Vagina (tissue), 2 donors: ENCODE measurements at places on chromosomes 16 and 17.

DNA sequence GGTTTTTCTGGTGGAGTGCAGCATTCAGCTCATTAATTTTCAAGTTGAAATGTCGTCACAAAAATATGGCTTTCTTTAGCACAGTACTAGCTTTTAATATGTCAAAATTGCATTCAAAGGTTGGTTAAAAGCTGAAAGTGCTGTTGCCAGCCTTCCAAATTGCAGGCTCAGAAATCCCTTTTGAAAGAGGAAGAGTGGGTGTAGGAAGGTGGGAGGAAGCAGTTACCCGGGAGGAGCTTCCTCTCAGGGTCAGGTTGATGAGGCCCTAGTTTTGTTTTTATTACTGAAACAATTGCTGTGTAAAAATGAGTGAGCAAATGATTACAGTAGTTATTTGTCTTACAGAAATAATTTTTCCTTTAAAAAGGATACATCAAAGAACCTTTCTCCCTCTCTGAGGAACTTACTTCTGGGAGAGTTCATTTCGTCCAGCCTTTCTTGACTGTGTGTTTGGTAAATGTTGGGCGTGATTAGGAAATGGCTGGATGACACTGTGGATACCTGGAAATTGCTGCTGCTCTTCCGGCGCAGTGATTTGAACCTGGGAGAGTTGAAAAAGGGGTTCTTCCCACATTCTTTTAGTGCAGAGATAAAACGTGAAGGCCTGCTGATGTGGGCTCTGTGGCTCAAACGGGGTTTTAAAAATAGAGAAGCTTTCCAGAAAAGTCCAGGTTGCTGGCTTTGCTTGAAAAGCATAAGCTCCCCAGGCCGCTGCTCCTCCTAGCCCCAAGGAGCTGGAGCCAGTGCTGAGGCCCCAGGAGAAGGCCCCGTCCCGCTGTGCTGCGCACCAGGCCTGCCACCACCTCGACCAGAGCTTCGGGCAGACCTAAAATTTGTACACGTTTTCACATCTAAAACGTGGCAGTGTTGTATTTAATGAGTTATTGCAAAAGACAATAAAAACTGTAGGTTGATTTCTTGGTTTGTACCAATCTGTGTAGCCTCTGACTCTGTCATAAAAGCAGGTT lies 41.7 kb downstream of the SEC14L1 start:
- no peak for DNase-seq

DNA sequence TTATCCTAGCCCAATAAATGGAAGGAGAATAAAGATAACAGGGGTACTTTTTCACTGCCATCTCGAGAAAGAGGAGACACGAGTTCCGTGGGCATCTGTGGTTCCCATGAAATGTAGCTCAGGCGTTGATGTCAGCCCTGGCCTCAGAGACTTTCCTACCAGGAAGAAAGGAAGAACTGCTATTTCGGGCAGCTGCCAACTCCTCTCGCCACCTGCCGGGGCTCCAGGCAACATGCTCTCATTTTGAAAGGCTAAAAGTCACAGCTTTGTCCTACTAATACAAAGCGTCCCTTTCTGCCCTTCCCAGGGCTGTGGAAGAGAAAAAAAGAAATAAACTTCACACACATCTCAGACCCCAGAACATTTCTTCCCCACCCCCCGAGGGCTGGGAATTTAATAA lies 65.8 kb downstream of the DHRS7C start:
- no peak for DNase-seq

DNA sequence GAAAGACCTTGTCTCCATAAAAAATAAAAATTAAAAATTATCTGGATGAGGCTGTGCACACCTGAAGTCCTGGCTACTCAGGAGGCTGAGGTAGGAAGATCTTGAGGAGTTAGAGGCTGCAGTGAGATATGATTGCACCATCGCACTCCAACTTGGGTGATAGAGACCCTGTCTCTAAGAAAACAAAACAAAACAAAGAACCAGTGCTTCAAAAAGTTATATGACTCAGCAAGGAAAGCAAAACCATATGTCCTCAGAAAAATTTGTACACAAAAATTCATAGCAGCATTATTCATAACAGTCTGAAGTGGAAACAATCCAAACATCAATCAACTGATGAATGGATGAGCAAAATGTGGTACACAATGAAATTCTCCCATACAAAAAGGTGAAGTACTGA lies 48.9 kb downstream of the SLFN5 start:
- no peak for DNase-seq

GRCh38 chr17:81020767-81021497 lies 14.0 kb upstream of the BAIAP2 start:
- no peak for DNase-seq

GRCh38 chr17:32525122-32525521 lies 38.3 kb downstream of the CDK5R1 start:
- DNase-seq, result no peak

DNA sequence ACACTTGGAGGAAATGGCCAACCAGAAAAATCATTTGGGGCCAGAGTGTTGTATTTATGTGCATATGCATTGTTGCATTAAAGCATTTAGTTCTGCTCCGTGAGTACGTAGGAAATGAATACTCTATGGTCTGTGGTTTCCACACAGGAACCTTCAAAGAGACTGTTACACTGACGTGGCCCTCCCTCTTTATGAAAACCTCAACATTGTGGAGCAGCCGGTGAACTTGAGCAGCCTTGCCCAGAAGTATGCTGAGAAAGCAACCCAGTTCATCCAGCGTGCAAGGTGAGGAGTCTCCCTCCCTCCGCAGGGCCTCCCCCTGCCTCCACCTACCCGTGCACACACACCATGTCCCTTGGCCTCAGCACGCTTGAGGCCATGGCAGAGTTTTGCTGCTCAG lies 65.2 kb downstream of the ARSG start:
- no peak for DNase-seq

DNA sequence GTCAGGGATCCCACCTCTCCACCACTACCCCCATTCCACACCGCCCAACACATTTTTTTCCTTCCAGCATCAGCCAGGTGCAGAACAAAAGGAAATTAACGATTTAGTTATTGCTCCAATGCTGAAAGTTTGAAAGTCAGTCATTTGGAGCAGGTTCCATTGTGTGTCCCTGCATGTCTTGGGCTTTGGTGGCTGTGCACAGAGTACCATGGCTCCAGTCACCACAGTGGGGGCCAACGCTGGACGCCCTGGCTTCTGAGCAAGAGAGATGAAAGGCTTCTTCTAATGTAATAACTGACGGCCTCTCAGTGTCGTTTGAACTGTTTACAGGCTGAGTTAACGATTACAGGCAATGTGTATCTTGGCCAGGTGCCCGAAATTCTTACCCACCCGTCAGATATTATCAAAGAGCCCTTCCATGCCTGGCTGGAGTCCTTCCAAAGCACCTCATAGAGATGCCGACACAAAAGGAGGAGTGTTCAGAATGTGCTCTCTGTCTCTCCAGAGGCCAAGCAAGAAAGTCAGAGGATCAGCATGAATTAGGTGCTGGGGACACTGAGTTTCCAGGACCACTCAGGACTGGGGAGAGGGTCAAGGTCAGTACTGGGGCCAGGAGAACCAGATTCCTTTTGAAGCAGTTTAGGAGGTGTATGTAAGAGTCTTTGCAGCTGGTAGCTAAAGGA lies 25.9 kb downstream of the RNF43 start:
- DNase-seq, result no peak

- no peak for DNase-seq
Observed at GRCh38 chr17:77118251-77118928, 22.4 kb upstream of the SEC14L1 start.

- DNase-seq, result no peak
Observed at GRCh38 chr17:16491131-16491702, 776 bp downstream of the LRRC75A start.

GRCh38 chr16:80670170-80670865 lies 129.5 kb downstream of the DYNLRB2 start:
- no peak for DNase-seq

GRCh38 chr17:79835470-79835899 lies 3.8 kb downstream of the CBX4 start:
- no peak for DNase-seq

- DNase-seq, result peak; percentile 64
Observed at GRCh38 chr16:9360075-9360474, 268.6 kb downstream of the HAPSTR1 start.

DNA sequence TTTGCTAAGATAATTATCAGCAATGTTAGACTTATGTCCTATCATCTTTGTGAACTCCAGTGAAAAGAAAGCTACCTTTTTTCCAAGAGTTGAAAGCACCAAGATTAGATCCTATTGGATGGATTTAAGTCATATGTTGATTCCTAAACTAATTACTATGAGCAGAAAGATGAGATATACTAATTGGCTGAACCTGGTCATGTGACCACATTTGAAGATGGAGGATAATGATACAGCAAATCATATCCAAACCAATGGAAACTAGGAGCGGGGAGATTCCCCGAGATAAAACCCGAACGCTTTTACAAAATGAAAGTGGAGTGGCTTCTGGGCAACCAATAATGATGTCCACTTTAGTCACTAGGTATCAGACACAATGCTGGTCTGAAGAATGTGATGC lies 1060.2 kb upstream of the EEF2KMT start:
- peak; percentile 27 for DNase-seq

GRCh38 chr17:49213399-49213798 lies 2.9 kb downstream of the ABI3 start:
- DNase-seq, result no peak

DNA sequence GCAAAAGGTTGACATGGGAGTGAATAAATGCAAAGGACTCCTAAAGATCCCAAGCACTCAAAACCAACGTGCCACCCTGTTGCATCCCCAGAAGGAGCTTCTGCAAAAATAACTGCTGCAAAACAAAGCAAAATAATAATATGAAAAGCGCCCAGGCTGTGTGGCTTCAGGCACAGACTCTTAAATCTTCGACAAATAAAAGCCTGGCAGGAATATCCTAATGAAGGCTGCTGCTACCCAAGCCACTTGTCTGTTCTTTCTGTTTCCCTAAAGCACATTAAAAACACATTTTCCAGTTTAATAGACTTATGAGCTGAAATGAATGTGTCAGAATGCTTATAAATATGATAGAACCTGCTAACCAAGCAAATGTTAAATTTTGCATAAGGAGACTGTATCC lies 154.0 kb downstream of the SLC39A11 start:
- no peak for DNase-seq

- no peak for DNase-seq
Observed at GRCh38 chr17:36048066-36048465, 16.0 kb upstream of the CCL18 start.

GRCh38 chr16:81798311-81799137 lies 19.4 kb downstream of the PLCG2 start:
- no peak for DNase-seq

GRCh38 chr17:1764284-1764683 lies 2.4 kb downstream of the SERPINF1 start:
- DNase-seq, result no peak

DNA sequence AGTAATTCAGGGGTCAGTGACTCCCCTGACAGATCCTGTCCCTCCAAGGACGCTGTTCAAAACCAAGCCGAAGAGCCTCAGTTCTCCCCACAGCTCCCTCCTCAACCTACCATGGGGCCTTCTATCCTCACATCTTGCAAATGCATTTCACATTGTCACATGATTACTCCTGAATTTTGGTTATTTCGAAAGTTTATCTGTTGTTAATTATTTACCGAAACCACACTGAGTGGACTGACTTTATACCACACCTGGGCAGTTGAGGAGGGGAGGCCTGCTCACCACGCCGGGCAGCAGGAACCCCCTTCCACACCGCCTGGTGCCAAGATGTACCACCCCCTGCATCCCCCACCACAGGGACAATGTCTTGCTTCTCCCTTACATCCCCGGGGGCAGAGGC lies 4.7 kb downstream of the TIMP2 start:
- no peak for DNase-seq

DNA sequence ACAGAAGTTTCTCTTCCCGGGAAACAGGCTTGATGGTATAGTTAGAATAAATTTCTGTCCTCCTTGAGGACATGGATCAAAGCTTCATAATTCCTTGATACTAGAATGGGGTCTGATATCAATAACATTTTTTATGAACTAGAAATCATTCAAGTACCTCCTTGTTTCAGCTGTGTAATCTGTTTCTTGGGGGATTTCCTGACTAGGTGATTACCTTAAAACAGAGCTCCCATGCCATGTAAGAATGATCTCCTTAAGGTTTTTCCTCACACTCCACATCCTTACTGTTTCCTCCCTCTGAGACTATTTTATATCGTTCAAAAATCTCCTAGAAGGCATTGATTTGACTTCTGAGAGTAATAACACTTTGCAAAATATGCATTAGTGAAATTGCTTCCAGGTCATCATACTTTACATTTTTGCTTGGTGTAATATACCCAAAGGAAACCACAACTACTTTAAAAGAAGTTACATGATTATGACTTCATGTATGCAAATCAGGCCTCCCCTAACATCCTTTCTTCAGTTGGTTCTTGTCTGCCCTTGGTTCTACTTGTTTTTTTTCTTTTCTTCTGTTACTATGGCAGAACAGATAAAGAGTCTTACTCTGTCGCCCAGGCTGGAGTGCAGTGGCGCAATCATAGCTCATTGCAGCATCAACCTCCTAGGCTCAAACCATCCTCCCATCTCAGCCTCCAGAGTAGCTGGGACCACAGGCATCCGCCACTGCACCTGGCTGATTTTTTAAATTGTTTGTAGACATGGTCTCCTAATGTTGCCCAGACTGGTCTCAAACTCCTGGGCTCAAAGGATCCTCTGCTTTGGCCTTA lies 388.8 kb downstream of the ZFHX3 start:
- DNase-seq, result no peak

DNA sequence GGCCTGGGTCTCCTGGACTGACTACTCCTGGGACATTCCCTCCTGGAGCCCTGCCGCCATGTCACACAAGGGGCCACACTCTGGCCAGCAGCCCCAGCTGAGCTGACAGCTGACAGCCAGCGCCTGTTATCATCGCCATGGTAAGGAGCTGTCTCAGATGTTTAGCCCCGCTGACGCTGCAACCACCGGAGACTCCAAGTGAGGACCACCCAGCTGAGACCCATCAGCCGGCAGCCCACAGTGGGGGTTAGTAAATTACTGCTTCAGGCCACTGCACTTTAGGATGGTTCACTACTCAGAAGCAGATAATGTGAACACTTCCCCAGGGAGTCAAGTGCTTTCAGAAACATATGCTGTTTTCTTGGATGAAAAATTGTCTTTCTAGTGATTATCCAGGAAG lies 14.6 kb upstream of the SPHK1 start:
- no peak for DNase-seq

DNA sequence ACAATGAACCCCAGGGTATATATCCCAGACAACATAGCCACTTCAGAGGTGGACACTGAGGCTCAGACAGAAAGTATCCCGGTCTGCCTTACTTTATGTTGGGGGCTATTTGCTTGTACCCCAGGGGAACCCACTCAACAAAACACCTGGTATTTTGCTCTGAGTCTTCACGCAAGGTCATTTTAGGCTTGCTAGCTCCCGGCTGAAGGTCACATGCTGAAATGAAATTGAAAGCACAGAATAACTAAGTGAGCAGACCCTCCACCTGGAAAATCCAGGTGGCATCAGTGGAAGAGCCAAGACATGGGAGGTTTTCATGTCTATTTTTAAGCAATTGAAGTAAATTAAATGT lies 4.1 kb upstream of the KDM8 start:
- no peak for DNase-seq
